ENCODE measurements at places on chromosomes 4 and X.

GRCh38 chr4:164368894-164369293, 385.0 kb upstream of the SMIM31 start:
- no peak for DNase-seq

- DNase-seq, result no peak
Observed at GRCh38 chr4:4308800-4309441, 18.9 kb downstream of the ZBTB49 start.

GRCh38 chr4:145734576-145735346, 54.8 kb downstream of the C4orf51 start:
- no peak for DNase-seq

DNA sequence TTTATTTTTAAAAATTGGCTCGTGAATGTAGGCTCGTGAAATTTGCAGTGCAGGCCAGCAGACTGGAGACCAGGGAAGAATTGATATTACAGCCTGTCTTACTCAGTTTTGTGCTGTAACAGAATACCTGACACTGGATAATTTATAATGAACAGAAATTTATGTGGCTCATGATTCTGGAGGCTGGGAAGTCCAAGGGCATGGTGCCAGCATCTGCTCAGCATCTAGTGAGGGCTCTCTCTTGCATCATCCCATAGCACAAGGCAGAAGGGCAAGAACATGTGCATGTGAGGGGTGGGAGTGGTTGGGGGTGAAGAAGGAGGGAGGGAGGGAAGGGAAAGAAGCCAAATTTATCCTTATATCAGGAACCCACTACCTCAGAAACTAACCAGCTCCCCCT, 13.7 kb upstream of the CLTRN start:
- DNase-seq, result no peak

- no peak for DNase-seq
Observed at GRCh38 chr4:189802884-189803283, 137.8 kb upstream of the FRG1 start.

DNA sequence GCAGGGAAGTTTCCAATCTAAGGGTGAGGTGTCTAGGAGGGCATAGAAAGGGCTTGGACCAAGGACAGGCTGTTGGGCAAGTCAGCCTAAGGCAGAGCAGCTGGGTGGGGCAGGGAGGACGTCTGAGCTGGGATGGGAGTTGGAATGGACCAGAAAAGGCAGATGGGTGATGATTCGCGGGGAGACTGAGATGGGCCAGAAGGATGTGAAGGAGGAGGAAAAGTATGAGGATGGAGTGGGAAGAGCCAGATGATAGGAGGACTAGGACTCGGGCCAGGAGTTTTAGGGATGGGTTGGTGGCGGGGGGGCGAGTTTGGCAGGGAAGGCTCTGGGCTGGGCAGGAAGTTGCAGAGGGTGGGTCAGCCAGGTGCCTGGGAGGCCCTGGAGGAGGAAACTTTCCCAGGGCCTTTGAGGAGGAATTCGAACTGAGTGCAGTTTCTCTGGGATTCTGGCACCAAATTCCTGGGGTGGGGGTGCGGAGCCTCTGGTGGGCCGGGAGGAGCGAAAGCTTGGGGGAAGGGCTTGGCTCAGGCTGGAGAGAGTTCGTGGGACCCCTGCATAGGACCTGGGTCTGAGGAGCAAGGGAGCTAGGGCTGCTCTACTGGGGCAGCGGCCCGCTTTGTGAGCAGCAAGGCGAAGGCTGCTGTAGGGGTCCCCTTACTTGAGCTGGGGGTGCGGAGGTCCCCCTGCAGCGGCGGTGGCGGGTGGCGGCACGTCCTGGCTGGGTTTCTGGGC, 8.7 kb upstream of the TIMP1 start:
- no peak for DNase-seq

DNA sequence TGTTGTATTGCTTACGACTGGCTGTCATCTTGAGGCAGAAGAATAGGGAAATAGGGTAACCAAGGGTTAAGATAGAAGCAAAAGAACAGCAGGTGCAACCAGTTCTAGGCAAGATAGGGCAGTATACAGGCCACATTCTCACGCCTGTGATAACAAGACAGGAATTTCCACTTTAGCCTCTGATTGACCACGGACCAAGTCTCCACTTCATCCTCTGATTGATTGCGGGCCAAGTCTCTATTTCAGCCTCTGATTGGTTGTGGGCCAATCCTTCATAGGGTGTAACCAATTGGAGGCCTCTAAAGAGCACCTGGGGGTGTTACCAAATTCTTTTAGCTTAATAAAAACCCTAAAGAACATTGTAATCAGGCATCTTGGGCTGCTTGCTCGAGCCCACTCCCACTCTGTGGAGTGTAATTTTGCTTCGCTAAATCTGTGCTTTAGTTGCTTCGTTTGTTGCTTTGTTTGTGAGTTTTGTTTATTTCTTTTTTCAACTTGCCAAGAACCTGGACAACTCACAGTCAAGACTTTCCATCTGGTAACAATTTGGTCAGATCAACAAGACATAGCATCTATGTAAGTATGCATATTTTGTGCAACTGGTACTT, 8.7 kb upstream of the TBC1D9 start:
- no peak for DNase-seq

GRCh38 chrX:2650037-2650436, 41.1 kb upstream of the CD99 start:
- DNase-seq, result no peak

- no peak for DNase-seq
Observed at GRCh38 chr4:119623025-119623424, 5.6 kb downstream of the PDE5A start.

DNA sequence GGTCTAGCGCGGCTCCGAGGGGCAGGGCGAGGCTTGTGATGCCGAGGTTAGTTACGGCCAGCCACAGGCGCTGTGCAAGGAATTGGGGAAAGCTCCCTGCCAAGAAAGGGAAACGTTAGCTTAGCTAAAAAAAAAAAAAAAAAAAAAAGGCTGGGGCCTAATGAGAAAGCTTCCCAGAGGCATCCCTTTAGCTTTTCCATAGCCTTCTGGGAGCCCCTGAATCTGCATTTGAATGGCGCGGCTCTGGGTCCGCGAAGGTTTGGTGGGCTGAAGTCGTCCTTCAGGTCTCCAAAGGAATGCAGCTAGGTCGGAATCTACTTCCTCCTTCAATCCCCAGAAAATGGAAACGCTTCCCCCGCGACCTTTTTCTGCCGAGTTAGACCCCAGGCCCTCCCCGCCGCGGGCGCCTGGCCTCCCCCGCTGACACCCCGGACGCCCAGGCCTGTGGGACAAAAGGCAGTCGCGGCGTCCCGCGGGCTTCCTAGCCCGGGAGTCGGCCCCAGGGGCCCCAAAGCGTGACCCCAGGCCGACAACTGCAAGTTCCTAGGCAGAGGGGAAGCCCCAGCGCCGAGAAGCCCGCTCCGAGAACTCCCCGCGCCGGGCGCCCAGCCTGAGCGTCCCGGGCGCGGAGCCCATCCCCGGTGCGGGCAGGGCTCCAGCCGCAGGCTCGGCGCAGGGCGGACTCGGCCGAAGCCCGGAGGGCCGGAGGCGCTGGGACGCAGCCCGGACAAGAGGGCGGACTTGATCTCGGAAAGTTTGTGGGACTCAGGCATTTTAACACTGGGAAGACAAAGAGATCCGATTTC, 605 bp upstream of the FAT1 start:
- DNase-seq, result no peak

DNA sequence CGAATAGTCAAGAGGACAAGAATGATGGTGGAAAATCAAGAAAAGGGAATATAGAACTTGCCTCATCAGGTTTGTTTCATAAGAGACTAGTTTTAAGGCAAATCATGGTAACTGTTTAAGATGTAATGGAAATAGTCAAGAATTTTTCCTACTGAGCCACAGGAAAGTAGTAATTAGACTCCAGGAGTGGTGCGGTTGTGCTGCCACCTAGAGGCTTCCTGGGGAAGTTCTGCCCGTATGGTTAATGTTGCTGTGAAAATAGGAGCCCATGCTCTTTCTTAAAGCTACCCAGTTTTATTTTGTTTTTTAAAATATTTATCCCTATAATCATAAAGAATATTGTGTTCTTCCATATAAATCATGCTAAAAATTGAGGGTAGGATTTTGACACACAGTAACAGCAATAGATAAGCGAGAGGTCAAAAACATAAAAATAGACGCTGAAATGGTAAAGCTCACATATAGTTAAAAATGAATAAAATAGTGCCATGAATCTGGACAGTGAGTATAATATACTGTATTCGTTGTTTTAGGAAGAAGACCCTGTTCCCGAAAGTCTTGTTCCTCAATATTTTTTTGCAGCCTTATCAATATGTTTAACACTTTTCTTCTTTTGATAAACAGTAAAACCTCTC, 87.0 kb downstream of the PHOX2B start:
- no peak for DNase-seq
